Smooth muscle cell of the coronary artery (primary cell): ENCODE measurements at places on chromosomes 6 and 20. TPM values are rescaled to one million over a fixed set of nuclear protein-coding genes. Genes with fewer than 3 reads are reported as not detected.

BACH2 gene
- 0.35 and 0.60 TPM in 2 replicates for total RNA-seq

PPP1R3D gene
- 4.2 and 4.4 TPM in 2 replicates for total RNA-seq

SRSF12 gene
- total RNA-seq: 0.08 and 0.12 TPM in 2 replicates

MLN gene
- total RNA-seq: not detected in 2 replicates

CALHM6 gene
- 0.23 and 0.90 TPM in 2 replicates for total RNA-seq

BPIFB2 gene
- not detected in 2 replicates for total RNA-seq
